ENCODE measurements at places on chromosomes 12 and 14.

DNA sequence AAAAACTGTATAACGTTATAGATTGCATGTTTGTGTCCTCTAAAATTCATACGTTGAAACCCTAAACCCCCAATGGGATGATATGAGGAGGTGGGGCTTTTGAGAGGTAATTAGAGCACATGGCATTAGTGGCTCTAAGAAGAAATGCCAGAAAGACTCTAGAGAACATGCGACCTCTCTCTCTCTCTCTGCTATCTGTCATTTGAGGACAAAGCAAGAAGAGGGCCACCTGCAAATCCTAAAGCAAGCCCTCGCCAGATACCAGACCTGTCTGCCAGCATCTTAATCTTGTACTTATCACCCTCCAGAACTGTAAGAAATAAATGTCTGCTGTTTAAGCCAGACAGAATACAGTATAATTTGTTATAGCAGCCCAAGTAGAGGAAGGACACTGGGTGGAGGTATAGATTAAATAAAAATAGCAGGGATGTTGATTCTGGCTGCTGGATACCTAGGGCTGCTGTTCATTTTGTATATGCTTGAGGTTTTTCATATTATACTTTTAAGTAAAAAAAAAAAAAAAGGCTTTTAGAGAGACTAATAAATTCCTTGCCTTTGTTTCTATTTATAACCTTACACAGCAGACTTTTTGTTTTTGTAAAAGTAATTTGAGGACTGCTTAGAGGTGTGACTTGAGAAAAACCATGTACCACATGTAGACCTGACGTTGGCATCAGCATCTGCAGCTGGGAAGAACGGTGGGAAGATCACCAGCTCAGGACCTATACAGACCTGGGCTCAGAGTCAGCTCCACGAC lies 26.9 kb downstream of the MOK start:
- no peak for DNase-seq

- DNase-seq = no peak
These were observed 23.2 kb upstream of the PARP11 start for GRCh38 chr12:3896356-3896755.

GRCh38 chr12:46442239-46442638 lies 69.7 kb upstream of the SLC38A2 start:
- no peak for DNase-seq

- DNase-seq = no peak
These were observed 318.2 kb downstream of the TMEM117 start for GRCh38 chr12:44154128-44154527.

- no peak for DNase-seq
These were observed 238.5 kb upstream of the NAV3 start for GRCh38 chr12:77591959-77592743.

DNA sequence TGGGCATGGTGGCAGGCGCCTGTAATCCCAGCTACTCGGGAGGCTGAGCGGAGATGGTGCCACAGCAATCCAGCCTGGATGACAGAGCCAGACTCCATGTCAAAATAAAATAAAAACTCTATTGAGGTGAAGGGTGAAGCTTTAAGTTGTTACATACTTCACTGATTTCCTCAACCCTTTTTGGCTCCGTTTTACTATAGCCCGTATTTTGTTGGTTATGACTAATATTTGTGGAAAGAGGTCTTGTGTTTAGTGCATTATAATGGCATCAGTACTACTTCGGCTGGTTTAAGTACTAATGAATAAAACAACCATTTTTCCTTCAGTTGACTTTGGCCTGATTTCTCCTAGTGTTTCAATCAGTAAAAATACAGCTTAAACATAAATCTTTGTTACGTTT lies 27.0 kb upstream of the SLC2A14 start:
- DNase-seq = no peak

DNA sequence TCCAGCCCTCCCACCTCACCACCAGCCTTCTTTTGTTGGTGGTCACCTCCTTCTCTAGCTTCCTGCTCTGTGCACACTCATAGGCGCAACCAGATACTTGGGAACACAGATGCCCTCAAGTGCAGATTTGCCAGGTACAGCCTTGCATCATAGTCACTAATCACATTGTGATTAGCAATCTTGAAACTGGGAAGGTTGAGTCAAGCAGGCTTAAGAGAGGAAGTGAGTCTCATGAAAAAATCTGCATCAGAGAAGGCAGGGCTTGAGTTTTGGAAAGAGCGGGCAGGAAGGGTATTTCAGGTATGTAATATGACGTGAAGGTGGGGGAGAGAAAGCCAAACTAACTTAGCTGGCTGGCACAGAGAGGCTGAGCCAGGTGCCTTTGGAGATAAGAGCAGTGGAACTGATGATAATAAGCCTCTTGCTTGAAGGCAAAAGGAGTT lies 2.7 kb upstream of the RABGGTA start:
- no peak for DNase-seq

DNA sequence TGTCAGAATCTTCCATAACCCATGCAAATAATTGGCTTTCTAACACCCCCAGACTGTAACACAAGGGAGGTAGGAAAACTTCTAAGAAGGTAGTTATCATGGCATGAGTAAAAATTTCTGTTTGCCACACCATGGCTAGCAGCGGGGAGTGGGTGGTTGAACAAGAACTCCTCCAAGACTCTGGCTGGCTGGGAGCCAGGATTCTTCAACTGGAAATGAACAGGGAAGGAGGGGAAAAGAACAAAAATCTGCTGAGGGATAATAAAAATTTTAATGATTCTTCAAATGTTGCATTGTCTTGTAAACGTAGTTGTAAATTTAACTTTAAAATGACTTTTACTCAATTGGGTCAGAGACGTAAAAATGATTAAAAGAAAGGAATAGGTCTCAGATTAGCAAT lies 78.9 kb downstream of the AKAP6 start:
- DNase-seq = no peak

Data from CD8-positive, alpha-beta memory T cell (primary cell).